ENCODE measurements at places on chromosomes 3 and 15.

GRCh38 chr3:150308037-150308319 lies 100.1 kb upstream of the TSC22D2 start:
- no peak for DNase-seq

GRCh38 chr3:23836536-23837230 lies 30.9 kb downstream of the UBE2E1 start:
- DNase-seq, result no peak

- no peak for DNase-seq
These were observed 53.2 kb downstream of the SLTM start for GRCh38 chr15:58880320-58880719.

GRCh38 chr3:141167681-141168080 lies 63.9 kb upstream of the PXYLP1 start:
- DNase-seq, result no peak

DNA sequence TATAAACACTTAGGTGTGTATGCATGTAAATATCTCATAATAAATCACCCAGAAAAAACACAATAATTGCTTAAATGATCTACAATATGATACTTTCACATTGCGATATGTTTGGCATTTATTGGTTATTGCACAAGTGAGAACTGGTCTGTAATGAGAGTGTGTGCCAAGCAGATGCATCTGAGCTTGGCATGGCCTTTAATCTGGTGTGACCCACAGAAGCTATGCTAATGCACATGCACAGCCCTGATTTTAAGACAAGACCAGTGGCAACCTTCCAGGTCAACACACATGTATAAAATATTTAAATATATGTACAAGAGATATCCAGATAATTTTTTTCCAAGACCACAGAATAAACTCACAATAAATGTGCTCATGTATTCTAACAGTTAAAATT lies 42.7 kb downstream of the C2CD4A start:
- no peak for DNase-seq

- DNase-seq, result no peak
These were observed 84.5 kb downstream of the VGLL4 start for GRCh38 chr3:11558918-11559815.

GRCh38 chr3:127483005-127483641 lies 107.4 kb downstream of the TPRA1 start:
- DNase-seq, result no peak

DNA sequence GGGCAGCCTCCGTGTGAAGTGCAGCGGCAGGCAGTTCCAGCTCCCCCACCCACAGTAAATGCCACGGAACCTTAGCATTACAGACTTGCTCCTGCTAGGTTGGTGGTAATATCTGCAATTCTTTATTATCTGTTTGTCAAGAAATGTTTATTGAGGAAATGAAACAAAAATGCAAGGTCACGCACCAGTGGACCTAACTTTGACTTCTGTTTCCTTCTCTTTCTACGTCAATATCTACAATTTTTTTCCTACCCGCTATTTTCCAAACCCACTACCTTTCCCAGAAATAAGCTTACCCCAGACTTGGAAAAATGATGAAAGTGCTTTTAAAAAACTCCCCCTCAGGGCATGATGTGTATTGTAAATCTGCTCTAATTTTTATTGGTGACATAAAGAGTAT lies 18.9 kb downstream of the ILDR1 start:
- no peak for DNase-seq

DNA sequence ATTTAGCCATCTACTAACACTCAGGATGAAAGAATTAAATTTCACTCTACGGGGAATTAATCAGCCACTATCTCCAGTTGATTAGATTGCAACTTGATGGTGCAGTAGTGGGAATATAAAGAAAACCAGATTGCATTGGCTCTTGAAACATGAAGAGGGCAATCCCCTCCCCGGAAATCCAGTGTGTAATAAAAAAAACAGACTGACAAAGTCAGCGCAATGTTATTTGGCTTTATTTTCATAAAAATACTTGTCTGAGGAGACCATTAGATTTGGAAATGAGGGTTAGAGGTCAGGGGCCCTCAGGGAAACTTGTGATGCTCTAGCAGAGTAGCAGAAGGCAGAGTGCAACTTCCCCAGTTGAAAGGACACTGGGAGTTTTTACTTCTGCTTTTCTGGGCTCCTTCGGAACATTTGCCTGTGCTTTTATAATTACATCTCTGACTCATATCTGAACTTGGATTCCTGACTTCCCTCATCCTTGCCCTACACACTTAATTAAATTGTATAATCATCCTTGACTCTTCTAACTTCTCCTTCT lies 326.8 kb downstream of the TUSC7 start:
- no peak for DNase-seq

DNA sequence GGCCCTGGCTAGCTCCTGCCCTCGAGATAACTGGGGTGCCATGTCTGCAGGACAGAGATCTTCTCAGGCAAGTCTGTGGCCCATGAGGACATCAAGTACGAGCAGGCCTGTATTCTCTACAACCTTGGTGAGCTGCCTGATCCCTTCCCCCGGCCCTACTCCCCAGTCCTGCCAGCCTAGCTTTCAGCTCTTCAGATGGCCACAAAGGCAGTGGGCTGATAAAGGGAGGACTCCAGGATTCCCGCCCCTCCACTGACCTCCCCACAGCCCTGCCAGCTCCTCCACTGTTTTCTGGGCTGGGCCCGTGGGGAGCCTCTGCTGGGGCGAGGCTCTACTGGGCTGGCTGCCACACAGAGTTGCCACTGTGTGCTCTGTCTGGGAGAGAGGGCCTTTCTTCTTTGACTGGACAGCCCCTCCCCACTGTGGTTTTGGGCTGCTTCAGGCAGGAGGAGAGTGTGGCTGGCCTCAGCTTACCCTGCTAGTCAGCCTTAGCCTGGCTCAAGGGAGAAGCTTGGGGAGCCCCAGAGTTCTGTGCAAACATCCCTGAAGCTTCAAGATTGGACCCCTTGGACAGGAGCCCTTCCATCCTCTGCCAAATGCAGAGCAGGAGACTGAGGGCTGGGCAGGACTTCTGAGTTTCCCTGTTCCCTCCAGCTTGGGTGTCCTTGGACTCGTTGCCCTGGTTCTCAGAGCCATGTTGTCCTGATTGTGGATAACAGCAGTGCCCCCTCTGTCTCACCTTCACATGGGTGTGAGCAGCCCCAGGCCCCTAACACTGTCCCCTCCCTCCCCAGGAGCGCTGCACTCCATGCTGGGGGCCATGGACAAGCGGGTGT lies 24.4 kb downstream of the PTPN23 start:
- no peak for DNase-seq

GRCh38 chr3:71075494-71075893 lies 508.0 kb downstream of the FOXP1 start:
- DNase-seq, result no peak

DNA sequence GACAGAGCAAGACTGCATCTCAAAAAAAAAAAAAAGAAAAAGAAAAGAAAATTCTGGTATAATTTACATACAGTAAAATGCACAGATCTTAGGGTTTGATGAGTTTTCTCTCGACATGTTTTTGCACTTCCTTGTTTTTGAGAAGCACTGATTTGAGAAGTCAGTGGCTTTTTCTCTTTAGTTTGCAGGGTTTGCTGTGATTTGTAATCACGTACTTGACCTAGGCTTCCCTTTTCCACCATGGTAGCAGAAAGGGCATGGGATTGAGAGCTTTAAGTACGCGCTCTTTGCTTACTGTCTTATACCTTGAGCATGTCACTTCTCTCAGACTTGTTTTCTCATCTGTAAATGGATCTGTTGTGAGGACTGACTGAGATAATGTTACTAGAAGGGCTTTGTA lies 4.1 kb downstream of the VHL start:
- DNase-seq, result no peak

DNA sequence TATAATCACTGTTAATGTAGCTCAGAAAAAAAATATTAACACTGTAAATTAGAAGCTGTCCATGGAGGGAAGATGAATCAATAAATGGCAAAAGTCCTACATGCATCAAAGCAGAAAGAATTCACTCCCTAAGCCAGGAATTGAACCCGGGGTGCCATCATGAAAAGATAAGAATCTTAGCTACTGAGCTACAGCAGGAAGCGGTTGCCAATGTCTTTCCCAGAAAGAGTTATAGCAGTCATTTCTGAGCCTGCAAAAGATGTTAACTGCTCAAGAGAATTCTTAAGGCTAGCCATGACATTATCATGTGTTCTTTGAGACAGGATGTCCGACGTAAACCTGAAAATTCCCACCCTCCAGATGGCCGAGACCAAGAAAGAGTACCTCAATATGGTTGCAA lies 47.4 kb upstream of the MKRN3 start:
- no peak for DNase-seq

DNA sequence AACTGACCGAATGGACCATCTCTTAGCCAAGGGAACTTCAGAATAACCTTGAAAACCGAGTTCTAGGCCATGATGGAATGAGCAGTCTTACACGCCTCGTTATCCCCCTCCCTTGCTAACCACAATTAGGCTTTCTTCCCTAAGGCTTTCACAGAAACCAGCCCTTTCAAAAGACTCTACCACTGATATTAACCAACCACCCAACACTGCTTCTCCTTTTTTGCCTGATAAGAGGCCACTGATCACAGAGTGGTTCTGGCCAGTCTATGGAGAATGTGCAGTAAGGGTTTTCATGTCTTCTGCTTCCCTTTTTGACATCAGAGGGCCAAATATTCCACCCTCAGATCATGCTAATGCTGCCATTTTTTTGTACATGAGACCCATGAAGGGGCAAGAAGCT lies 59.3 kb downstream of the MCF2L2 start:
- DNase-seq, result no peak

GRCh38 chr3:115975796-115976195 lies 352.5 kb downstream of the GAP43 start:
- no peak for DNase-seq

GRCh38 chr3:178845420-178846118 lies 226.0 kb downstream of the ZMAT3 start:
- no peak for DNase-seq

DNA sequence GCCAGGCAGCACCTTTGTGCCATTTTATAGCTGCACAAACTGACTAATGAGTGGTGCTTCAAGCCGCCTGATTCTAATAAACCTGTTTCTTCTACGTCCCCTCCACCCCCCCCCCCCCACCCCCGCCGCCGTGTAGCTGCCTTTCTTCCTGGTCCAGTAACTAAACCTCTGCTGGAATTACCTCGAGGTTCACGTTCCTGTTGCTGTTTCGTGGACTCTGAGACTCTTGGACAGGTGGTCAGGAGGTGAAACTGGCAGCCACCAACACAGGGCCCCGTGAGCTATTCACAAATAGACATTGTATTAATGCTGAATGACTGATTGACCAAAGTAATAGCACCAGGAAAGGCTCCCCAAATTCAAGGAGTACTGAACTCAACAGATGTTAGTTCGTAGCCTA lies 73.9 kb downstream of the TRIM69 start:
- no peak for DNase-seq

GRCh38 chr15:89664441-89665350 lies 9.4 kb upstream of the KIF7 start:
- no peak for DNase-seq

- no peak for DNase-seq
These were observed 19.0 kb upstream of the FANCD2 start for GRCh38 chr3:10007126-10007782.

DNA sequence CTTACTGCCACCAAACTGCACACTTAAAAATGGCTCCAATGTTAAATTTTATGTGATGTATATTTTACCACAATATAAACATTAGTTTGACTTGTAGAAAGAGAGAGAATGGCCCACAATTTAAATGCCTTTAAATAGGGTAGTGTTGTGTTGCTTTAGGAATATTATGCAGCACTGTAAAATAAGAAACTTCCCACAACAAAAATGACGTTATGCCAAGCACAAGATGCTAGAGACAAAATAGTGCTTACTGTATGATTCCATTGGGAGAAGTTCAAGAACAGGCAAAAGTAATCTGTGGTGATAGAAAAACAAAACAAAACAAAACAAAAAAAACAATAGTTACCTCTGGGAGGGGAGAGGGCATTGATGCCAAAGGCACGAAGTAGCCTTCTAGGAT lies 91.3 kb downstream of the MEGF11 start:
- no peak for DNase-seq

DNA sequence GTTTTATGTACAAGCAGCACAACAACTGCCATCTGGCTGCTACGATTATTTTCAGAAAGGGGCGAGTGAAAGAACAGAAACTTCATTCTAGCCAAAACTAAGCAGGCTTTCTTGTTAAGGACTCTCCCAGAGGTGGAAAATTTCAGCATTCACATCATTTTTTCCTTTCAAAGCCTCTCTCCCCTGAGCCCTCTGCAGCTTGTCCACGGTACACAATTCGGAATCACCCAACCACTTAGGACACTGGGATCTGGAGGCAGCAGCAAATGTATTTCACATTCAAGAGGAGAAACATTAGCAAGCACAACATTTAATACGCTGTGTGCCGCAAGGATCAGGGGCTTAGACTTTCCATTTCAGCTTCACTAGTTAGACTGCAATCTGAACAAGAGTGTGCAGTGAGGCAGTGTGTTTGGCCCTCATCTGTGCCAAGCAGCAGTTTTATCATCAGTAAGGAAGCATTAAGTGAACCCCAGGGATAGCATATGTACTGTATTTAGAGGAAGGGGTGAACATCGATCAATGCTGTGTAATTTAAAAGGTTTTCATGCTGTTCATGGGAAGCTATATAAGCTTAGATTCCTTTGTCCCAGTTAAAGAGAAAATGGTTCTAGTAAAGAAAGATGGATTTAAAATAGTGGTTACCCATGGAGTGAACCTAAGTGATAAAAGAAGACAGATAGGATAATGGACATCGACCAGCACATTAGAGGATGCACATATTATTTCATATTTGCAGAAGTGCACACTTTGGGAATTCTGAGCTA lies 504.9 kb downstream of the TBL1XR1 start:
- no peak for DNase-seq

DNA sequence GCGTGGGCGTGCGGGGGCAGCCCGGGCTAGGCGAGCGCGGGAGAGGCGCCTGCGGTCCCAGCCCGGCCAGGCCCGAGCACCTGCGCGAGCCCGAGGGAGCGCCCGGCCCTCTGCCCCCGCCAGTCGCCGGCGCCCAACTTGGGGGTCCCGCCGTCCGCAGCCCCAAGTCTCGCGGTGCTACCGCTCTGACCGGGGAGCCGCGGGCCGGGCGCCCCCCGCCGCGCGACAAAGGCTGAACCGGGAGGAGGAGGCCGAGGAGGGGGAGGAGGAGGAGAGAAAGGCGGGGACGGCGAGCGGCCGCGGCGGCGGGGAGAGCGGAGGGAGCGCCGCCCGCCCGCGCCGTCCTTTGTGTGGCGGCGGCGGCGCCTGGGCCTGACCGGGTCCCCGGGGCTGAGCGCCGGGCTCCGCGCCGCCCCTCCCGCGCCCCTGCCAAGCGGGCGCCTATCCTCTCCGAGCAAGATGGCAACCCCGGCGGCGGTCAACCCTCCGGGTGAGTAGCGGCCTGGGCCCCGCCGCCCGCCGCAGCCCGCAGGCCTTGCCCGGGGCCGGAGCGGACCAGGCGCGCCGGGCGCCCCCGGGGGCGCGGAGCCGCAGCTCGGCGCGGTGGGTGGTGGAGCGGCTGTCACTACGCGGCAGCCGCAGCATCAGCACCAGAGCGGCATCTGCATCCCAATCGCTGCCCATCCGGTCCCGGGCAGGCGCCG lies at the start of gene ARNT2:
Gene ARNT2, plus strand, starts transcription at position 326 of the 704 bp plus-strand sequence. Its CDS starts 134 bp downstream, at position 460.
- no peak for DNase-seq

DNA sequence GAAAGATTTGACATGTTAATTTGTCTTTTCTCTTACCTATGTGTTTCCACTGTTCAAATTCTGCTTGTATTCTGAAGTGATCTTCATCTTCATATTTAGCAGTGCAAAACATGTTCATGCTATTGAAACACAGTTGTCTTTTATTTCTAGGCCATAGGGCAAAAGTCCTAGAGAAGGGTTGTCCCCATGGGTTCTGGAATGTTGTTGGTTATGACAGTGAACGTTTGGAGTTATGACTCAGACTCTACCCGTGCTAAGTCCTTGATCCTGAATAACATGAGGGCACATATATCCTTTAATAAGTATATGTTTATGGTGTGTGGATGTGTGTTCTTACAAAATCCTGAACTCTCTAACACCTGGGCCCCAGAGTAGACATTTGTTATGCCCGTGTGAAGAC lies 23.0 kb upstream of the ARPP21 start:
- DNase-seq, result no peak

Data from activated T-helper 1 cell treated with anti-CD3 and anti-CD28 coated beads, Interleukin-2, amount 50 U/mL, for 16 hours (primary cell).